Activated CD8-positive, alpha-beta memory T cell treated with anti-CD3 and anti-CD28 coated beads, Interleukin-2, amount 50 U/mL, for 4 hours (primary cell): ENCODE measurements at places on chromosomes 4 and X.

DNA sequence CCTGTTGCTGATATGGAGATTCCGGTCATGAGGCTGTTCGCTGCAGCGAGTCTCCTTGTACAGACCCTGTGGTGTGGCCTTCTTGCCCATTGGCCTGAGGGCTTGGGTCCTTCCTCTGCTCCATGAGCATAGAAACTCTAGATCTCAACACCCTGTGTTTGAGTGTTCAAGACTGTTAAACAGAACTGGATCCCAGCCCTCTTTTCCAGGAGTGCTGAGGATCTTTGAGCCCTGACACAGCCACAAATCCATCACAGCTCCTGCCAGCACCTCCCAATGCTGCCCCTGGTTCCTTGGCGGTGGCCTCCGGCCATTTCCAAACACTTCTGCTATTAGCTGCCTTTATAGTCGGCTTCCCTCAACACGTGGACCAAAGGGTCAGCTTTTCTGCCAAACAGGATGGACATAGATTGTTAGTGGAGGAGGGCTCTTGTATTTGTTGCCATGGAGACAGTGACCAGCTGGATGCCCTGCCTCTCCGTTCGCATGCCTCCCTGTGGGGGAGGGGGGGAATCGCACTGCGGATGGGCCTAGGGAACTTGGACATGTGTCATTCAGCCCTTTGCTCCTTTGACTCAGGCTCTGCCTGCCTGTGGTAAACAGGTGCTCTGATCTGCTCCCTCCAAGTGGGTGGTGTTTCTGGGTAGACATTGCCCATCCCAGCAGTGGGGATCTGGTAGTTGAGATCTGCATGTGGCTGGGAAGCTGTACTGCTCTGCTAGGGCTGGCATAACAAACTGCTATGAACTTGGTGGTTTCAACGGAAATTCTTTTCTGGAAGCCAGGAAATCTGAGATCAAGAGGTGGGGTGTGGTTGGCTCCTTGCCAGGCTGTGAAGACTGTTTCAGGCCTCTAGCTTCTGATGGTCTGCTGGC lies 6.9 kb upstream of the WDR1 start:
- DNase-seq: no peak

GRCh38 chr4:111228874-111229273 lies 606.0 kb upstream of the PITX2 start:
- DNase-seq: no peak

GRCh38 chr4:22502895-22503814 lies 12.7 kb downstream of the ADGRA3 start:
- DNase-seq: no peak

GRCh38 chrX:19776753-19777152 lies 110.6 kb downstream of the SH3KBP1 start:
- DNase-seq: no peak

- DNase-seq: no peak
Measured at GRCh38 chrX:8649969-8650368, 82.0 kb downstream of the ANOS1 start.

GRCh38 chrX:21581479-21581878 lies 76.7 kb downstream of the KLHL34 start:
- DNase-seq: no peak

- DNase-seq: no peak
Measured at GRCh38 chr4:111652236-111652635, 493.0 kb upstream of the FAM241A start.

DNA sequence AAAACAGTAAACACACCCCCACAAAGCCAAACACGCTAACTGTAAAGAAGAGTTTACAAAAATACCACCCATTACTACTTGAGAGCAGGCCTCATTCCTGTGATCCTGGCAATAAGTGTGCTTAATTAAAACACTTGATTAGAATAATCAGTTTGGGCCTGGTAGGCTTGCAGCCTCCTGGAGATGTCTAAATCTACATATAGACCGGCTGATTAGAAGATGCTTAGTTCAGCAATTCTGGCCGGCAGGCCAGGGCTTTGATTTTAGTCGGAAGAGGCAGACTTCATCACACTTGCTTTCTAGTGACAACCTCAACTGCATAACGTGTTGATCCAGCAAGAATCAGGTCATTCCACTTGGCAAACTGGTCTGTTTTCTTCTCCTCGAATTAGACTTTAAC lies 114.0 kb downstream of the DCTD start:
- DNase-seq: no peak

GRCh38 chr4:188854436-188854835 lies 715.2 kb downstream of the TRIML1 start:
- DNase-seq: no peak

GRCh38 chr4:13599159-13599558 lies 28.4 kb downstream of the BOD1L1 start:
- DNase-seq: no peak

DNA sequence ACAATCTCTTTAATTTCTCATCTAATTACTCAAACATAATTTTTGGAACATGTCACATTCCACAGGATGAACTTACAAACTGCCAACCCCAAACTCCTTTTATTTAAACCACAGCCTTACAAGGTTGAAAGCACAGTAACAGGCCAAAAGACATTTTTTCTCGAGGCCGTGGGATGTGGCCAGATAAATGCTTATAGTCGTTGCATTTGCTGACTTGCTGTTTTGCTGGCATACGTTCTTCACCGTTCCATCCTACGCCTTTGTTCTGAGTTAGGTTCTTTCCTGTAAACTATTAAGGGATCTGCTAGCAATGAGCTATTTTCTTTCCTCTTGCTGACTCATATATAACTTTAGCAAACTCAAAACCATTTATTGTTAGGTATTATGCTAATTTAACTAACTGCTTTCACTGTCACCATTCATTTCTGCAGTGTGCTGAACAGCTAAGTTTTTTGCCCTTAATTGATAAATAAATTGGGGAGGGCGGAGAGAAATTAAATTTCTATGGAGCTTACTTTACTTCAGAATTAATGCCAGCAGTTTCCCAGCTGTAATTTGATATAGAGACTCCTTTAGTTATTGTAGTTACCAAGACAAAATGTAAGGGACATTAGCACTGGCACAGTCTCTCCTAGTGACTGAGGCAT lies 135.1 kb upstream of the PACRGL start:
- no peak for DNase-seq

DNA sequence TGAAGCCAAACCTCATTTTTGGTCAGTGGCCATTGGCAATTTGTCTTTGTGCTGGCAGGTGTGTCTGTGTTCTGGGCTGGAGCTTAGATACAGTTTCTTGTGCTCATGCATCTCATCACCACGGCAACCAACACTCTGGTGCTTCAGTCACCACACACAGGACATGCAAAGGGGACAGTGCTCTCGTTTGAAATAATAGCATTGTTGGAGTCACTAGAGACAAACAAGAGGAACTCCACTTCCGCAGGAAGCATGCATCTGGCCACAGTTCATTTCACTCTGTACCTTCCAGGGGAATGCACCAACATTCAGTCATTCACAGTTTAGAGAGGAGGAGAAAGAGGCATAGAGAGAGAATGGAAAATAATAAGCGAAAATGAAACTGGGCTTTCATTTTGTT lies 267.4 kb downstream of the ANK2 start:
- no peak for DNase-seq

- DNase-seq: no peak
Measured at GRCh38 chrX:109040057-109040456, 303.7 kb upstream of the IRS4 start.

- no peak for DNase-seq
Measured at GRCh38 chr4:588351-588849, 12.3 kb upstream of the TMEM271 start.

DNA sequence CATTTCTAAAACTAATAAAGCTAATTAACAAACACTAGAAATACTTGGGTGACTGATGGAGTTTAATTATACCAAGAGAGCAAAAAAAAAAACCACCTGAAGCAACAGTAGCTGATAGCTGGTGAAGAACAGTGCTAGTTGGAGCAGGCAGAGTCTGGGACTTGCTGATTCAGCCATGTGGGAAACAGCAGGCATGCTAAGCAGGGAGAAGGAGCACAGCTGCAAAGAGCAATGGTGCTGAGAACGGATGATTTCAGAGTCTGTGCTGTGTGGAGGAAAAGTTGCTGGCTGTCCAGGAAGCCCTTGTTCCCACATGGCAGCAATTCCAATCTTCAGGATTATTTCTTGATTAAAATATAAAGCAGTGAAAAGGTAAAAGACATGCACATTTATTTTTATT lies 68.8 kb downstream of the NPY1R start:
- DNase-seq: no peak

- no peak for DNase-seq
Measured at GRCh38 chr4:41216294-41217019, 2.1 kb upstream of the APBB2 start.

- no peak for DNase-seq
Measured at GRCh38 chr4:74329307-74329706, 21.0 kb downstream of the EPGN start.

GRCh38 chr4:22500831-22501714 lies 14.8 kb downstream of the ADGRA3 start:
- no peak for DNase-seq

- DNase-seq: no peak
Measured at GRCh38 chr4:2729533-2729875, 26.6 kb downstream of the TNIP2 start.

- DNase-seq: no peak
Measured at GRCh38 chr4:184387351-184387750, 87.0 kb downstream of the IRF2 start.

- no peak for DNase-seq
Measured at GRCh38 chrX:15616531-15616930, 15.8 kb upstream of the ACE2 start.

DNA sequence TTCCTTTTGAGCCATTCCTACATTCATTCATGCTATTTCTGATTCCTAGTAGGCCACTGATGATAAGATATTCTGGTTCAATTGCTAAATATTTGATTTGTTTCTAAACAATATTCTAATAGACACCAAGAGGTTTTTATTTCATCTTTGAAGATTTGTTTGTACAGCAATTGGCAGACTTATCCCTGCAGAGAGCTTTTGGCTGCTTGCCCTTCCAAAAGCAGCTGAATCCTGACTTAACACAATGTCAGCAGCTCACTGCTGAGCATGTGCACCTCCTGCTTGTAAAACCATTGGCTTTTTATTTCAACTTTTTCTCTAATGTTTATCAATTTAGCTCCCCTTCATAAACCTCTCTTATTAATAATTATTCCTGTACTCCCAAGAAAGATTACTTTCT lies 45.3 kb downstream of the MMRN1 start:
- no peak for DNase-seq

DNA sequence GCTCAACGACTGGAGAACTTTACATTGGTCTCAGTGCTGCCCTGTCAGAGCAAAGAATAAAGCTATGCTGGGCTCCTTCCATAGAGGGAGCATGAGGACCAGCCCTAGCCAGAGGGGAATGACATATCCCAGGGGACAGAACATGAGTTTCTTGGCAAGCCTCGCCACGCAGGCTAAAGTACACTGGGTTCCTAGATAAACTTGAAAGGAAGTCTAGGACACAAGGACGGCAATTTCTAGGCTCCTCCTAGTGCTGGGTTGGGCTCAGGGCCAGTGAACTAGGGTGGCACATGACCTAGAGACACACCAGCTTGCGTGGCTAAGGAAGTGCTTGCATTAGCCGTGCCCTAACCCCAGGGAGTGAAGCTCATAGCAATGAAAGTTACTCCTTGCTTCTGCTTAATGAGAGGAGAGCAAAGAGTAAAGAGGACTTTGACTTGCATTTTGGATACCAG lies 141.0 kb downstream of the MAB21L2 start:
- DNase-seq: no peak

DNA sequence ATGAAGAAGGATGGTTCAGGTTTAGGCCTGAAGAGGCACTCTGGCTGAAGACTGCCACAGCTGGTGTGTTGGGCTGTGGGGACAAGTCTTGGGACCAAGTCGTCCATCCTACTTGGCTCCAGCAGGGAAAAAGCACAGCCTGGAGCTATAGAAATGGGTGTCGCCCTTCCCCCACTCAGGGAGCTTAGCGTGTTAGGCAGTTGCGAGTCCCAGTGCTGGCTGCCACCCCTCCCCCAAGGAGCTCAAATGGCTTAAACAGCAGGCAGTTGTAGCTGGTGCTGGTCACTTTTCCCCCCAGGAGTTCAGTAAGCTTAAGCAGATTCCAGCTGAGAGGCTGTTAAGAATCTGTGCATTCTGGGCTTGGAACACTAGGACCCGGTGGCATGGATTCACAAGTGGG lies 319.5 kb upstream of the POF1B start:
- DNase-seq: no peak

- DNase-seq: no peak
Measured at GRCh38 chr4:55080174-55080865, 45.1 kb downstream of the KDR start.

DNA sequence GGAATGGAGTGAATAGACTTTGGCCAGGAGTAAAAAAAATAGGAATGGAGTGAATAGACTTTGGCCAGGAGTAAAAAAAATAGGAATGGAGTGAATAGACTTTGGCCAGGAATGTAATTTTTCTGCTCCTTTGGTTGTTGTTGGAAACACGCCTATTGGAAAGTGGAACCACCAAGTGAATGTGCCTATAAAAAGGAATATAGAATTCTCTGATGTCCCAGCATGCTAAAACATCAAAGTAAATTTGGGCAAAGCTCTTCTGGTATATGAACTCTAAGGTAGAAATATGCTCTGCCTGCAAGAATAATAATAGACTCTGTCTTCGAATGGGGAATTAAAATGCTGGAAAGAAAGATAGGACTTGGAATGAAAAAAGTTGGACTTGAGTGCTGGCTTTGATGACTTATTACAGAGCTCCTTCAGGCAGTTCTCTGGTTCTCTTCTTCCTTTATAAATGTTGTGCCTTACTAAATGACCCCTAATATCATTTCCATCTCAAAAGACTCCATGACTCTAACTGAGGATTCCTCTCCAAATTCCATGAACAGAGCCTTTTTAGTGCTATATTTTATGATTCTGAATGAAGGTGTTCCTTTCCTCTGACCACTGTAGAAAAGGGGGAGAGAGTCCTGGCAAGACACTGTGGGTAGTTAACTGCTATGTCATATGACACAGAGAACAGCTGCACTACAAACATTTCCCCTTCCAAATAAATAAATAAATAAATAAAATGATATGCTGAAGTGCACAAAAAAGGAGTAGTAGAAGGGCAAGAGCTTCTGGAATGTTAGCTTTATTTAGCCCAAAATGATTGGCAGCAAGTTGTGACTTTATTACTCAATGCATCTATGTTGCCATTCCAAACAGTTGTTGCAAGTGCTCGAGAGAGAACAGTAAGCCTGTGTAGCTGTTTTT lies 13.5 kb upstream of the GBA3 start:
- no peak for DNase-seq

DNA sequence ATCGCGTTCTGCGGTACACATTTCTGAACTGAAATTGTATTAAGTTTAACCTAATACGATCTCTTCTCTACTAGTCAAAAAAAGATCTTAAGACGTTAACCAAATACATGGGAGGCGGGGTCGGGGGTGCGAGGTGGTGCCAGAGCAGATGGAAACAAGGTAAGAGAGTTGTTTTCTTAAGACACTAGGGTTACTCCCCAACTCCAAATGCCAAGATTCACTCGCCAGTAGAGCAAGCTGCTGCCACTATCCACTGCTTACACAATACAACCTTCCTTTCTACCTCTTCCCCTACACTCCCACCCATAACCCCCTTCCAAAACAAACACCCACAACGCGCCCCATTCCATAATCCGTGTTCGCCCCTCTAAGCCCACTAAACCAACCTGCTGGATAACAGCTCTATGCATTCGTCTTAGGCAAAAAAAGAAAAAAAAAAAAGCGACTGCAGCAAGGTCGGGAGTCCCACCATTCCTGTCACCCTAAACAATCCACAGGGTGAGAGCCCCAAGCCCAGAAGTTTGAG lies 1.3 kb downstream of the LCORL start:
- DNase-seq: peak; percentile 21
